ENCODE measurements at places on chromosomes 5 and 9.

DNA sequence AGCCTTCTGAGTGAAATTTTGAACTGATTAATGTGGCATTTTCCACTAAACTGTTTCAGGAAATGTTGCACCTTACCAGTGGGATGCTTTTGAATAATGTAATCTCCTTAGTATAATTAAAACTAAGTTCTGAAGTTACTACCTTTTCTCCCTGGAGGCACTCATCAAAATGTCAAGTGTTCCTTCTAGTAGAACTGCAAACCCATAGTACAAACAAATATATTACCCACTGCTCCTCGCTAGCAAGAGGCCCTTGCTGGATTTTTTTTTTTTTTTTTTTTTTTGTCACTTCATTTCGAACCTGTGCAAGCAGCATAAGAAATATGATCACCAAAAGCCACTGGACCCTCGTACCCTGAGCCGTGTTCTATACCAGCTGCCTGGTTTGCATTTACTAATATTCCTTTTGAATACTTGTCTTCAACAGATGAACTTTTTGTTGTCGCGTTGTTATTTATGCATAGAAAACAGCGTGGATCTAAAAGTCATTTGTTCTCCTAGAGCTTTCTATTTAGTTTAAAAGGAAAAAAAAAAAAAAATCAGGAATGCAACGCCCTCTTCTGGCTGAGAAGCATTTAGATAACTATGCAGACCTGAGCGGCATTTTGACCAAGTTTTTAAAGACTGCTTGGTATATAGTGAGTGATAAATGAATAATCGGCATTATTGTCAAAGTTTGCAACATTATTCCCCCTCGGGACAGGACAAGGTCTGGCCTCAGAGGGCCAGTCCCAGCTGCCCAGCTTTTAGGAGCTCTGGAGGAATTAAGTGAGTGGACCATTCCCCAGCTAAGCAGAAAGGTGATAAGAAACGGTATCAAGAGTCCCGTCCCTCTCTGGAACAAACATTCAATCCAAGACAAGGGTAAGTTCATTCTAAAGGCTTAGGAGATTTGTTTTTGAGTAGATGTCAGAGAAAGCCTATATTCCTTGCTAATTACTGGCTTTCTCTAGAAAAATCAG, 162.5 kb upstream of the KIF2A start:
- no peak for DNase-seq

DNA sequence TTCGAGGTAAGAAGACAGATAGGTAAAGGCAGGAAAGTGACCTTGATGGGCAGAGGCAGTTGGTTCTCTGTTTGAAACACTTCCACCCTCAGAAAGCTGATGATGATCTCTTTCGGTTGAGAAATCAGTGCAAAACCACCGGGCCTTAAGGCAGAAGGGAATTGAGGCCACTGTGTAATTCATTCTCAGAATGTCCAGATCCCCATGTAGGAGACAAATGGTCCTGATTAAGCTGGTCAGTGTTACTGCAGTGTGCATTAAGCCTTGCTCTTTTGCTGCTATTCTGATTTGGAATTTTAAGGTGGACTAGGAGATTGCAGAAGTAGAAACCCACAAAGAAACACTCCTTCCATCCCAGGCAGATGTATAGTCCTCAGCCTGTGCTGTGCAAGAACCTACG, 255.2 kb downstream of the ARHGAP26 start:
- no peak for DNase-seq

DNA sequence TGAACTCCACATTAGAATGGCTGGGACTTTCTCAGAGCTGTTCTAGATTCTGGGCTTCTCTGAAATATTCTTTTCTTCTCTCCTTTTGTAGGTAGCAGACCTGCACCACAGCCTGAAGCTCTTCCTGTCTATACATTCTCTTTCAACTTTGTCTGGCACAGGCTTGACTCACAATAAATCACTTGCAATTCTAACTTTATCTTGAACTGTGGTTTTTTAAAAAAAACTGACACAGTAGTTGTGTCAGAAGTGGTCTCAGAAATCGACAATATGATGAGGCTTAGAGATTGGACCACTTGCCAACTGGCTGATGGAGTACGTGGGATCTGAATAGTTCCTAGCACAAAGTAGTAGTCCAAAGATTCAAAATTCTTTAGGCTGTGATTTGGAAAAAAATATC, 24.1 kb upstream of the CDH9 start:
- DNase-seq: no peak

GRCh38 chr5:59098743-59099142, 515.9 kb downstream of the RAB3C start:
- DNase-seq: no peak

GRCh38 chr5:72203251-72203845, 96.1 kb downstream of the MAP1B start:
- no peak for DNase-seq

GRCh38 chr5:180126716-180127681, 55.4 kb upstream of the RNF130 start:
- no peak for DNase-seq

DNA sequence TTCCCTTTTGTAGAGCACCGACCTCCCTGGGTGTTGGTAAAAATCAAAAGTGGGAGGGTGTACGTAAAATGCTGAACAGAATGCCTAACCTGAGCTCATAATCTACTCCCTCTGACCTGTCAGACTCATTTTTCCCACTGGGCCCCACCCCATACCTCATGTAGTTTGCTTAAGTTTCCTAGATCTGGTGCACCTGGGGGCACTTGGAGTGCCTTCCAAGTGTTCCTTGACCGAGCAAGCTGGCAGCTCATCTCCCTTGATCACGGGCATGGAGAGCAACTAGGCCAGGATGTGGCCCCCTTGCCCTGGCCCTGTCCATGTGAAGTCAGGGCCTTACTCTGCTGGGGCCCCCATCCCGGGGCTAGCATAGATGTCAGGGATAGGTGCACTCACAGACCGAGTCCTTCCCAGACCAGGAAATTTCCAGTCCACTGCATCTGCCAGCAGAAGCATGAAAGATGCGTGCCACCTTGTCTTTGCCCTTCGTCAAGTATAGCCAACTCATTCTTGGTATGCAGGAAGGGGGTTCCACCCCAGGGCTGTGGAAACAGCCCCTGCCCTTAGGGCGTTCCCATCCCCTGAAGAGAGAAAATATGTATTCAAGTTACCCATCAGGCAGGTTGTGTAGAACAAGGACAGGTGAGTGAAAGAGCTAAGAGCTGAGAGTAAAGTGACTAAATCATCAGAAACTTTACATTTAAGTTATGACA, 41.9 kb downstream of the SLC22A5 start:
- DNase-seq: no peak

DNA sequence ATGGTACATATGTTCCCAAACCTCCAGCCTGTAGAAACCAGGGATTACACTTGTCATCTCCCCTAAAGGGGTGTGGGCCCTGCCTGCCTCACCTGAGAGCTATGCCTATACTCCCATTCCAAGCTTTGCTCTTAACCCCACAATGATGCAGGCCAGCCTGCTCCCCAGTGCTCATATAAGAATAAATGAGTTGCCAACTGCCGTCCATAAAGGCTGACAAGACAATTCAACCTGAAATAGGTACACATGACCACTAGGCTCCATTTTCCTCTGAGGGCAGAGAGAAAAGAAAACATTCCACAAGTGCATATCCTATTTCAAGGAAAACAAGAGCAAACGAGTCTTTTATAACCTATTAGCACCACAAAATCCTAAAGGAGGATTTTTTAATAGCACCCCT, 28.4 kb downstream of the SKP1 start:
- DNase-seq: no peak

DNA sequence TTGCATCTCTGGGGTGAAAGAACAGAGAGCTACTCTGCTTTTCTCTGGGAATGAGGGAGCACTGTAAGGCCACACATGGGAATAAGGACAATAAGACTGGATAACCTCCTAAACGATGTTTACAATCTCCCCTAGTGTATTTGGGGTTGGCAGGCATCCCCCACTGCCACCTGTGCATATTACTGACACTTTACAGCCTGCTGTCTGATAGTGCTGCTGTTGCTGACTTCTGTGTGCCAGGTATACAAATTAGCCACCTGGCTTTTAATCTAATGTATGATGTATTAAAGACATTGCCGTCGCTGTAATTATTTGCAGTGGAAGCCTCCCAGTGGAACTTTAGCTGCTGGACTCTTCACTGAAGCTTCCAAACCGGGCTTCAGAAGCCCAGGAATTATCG, 4.4 kb upstream of the SHISAL2B start:
- no peak for DNase-seq

- no peak for DNase-seq
These were observed 140.5 kb downstream of the NPR3 start for GRCh38 chr5:32851559-32852173.

DNA sequence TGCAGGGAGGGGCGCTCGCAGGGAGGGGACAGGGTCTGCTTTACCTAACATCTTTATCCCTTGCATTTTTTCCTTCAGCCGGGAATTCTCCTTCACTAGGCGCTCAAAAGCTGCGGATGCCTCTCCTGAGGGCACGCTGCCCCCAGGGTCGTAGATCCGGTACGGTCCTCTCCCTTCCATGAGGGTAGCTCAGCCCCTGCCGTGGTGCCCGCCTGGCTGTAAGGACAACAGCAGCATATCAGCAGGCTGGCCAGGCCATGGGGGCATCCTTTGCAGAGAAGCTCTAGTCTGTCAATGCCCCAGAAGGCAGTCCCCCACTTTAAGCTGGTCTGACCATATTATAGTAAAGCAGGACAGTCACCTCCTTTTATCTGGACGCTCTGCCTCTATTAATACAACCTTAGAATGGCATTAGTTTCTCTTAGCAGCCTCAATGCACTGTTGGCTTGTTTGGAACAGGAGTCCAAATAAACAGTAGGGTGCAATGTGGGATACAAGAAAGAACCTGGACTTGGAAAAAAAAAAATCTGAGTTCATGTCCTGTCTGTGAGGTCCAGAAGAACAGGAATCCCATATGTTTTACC, 15.8 kb downstream of the TNIP1 start:
- no peak for DNase-seq

- DNase-seq: no peak
These were observed 159.4 kb upstream of the PITX1 start for GRCh38 chr5:135193213-135194125.

GRCh38 chr5:137101544-137101943, 397.6 kb downstream of the SPOCK1 start:
- no peak for DNase-seq

GRCh38 chr5:77885519-77885918, 109.4 kb upstream of the TBCA start:
- DNase-seq: no peak

GRCh38 chr5:87876616-87877015, 392.0 kb downstream of the TMEM161B start:
- DNase-seq: no peak

GRCh38 chr9:98329281-98329680, 73.8 kb upstream of the TBC1D2 start:
- no peak for DNase-seq

- DNase-seq: no peak
These were observed 134.0 kb downstream of the ISOC1 start for GRCh38 chr5:129228577-129228976.

DNA sequence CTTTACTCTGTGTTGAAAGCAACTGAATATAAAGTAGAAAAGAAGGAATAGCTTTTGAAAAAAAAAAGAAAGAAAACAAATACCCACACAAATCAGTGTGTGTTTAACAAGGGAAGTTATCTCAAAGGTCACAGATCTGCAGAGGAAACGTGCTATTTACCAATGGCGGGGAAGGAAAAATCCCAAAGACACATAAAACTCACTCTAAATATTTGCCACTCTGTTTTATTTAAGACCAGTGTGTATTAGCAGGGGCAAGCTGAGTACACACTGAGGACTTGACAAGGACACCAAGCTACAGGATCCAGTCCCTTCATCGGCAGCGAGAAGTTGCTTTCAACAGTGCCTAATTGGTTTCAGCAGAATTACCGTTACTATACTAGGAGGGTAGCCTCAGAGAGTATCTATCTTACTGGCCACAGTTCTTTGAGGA, 252.5 kb downstream of the DEPDC1B start:
- DNase-seq: no peak

DNA sequence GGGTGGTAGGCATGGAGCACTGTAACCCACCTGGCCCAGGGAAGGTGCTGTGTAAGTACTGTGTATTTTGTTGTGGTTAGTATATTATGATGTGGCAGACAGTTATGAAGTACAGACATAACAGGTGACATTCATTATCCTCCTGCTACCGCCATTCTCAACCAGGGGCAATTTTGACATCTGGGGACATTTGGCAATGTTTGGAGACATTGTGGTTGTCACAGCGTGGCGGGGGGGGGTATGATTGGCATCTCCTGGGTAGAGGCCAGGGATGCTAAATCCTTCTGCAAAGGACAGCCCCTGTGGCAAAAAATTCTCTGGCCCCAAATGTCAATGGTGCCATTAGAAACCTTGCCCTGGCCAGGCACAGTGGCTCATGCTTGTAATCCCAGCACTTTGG, 9.8 kb upstream of the RPL26L1 start:
- DNase-seq: no peak

DNA sequence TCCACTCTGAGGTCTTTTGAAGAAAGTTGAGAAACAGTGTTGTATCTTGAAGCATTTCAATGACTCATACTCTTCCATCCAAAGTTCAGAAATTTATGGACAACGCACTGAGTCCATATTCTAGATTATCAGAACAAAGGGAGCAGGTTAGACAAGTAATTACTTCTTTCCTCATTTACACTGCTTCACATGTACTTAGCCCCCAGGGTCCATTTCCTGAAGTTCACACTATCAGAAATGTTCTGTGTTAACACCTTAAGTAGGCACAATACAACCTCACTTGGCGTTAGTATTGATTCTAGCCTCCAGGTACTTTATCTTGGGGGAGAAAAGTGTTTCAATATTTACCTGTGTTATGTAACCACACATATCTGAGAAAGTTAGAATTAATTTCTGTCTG, 487.9 kb upstream of the DMAC1 start:
- DNase-seq: no peak

GRCh38 chr5:173909199-173909598, 21.1 kb downstream of the CPEB4 start:
- DNase-seq: no peak

DNA sequence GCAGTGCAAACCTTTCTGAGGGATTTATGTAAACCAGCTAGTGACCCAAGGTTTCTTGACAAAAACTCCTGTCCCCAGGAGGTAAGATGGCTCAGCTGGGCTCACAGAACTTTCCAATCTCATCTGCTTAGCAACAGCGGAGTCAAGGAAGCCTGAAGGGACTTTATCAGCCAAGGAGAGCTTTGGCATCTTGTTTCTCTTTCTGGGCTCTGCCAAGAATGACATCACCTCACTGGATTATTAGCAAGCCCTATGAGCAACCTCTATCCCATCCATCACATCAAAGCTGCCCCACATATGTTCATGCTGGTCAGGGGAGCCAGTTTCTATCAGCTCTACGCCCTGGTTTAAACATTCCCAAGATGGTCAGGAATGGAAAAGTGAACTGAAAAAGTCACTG, 461.3 kb downstream of the ENC1 start:
- DNase-seq: no peak

- DNase-seq: no peak
These were observed 98.1 kb downstream of the APBA1 start for GRCh38 chr9:69574057-69574456.

Data from GF-D8 (cell line).